ENCODE measurements at places on chromosomes 16 and 17.

- DNase-seq = no peak
These were observed 2.3 kb downstream of the DDX19A start for GRCh38 chr16:70348991-70349390.

GRCh38 chr16:81639931-81640680, 139.0 kb upstream of the PLCG2 start:
- no peak for DNase-seq

DNA sequence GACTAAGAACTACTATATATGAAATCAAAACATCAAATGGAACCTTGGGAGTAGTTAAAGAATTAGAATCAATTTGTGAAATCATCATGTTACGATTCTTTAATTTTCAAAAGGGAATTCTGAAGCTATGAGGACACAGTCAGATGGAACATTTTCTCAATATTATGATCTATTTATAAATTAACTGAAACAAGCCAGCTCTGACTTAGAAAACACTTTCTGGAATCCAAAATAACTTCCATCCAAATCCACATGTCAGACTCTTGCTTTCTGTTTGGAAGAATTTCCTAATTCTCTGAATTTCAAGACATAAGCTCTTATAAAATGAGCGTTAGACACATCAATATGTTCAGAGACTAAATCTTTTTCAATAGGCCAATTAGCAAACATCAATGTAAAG, 737.7 kb upstream of the SOX9 start:
- no peak for DNase-seq

DNA sequence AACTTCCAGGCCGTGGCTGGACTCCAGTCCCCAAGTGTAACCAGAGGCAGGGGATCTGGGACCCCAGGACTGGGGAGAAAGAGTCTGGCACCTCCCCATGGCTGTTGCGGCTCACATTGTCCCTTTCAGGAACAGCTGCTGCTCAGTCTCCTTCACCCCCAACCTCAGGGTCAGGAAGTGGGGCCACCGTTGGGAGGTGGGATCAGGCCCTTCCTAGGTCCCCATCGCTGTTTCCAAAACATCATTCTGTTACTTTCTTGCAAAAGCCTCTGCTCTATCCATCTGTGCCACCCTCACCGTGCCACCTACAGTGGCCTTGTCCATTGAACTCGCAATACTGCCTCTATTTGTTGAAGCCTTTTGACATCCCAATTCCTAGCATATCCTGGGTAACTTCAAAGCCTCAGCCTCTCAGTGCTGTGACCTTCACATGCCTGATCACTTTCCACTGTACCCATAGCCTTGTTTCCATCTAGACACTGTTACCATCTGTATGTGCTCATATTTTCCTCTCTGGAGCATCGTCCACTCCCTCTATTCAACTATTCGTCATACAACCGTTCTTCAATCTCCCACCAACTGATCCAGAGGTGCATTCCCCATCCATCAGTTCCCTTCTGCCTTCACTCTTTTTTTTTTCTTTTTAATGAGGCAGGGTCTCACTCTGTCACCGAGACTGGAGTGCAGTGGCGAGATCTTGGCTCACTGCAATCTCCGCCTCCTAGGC, 15.0 kb upstream of the SRCIN1 start:
- DNase-seq = no peak

DNA sequence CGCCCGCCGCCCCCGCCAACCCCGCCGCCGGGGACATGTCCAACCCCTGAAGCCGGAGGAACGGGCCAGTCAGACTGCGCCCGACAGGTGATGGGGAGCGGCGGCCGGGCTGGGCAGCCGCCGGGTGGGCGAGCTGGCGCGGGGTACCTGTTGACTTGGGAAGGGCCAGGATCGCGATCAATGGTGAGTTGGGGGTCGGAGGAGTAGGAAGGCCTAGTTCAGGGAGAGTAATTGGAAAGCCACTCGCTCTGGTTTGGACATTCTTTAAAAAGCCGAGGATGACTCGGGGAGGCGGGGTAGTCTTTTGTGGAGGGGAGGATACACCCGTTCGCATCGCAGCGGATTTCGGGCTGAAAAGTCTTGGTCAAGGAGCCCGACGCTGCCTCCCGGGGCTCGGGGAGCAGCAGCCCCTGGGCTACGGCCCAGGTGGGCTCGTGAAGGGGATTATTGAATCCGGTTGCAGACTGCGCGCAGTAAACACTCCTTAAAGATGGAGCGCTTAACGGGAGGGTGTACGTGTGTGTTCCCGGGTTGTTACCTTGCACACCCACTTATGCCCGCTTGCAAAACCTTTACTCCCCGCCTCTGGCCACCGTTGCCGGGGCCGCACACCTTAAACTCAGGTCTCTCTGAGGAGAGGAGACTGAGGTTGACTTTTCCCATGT, 123.8 kb downstream of the GOSR1 start:
- DNase-seq = no peak

GRCh38 chr16:3085868-3086595, 13.1 kb downstream of the ZSCAN10 start:
- no peak for DNase-seq

GRCh38 chr17:45311760-45312476, 4.9 kb downstream of the MAP3K14 start:
- DNase-seq = no peak

DNA sequence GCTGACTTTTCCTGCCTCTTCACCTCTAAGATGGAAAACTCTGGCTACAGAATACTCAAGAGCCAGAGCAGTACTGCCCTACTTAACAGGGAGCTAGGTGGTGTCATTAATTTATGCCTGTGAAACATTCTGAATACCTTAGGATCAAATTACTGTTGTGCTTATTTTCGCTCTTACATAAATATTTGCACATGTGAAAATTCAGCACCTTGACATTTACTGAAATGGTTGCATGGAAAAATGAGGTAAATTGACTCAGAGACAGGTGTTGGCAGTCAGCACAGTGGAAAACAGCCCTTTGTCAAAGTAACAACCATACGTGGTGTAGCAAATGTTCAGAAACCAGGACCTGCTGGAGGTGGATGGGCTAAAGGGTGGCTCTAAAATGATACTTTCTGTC, 193.6 kb downstream of the CDH8 start:
- DNase-seq = no peak

- no peak for DNase-seq
These were observed 5.0 kb upstream of the PRSS54 start for GRCh38 chr16:58299757-58300349.

- DNase-seq = no peak
These were observed 60.5 kb downstream of the NF1 start for GRCh38 chr17:31155208-31155810.

DNA sequence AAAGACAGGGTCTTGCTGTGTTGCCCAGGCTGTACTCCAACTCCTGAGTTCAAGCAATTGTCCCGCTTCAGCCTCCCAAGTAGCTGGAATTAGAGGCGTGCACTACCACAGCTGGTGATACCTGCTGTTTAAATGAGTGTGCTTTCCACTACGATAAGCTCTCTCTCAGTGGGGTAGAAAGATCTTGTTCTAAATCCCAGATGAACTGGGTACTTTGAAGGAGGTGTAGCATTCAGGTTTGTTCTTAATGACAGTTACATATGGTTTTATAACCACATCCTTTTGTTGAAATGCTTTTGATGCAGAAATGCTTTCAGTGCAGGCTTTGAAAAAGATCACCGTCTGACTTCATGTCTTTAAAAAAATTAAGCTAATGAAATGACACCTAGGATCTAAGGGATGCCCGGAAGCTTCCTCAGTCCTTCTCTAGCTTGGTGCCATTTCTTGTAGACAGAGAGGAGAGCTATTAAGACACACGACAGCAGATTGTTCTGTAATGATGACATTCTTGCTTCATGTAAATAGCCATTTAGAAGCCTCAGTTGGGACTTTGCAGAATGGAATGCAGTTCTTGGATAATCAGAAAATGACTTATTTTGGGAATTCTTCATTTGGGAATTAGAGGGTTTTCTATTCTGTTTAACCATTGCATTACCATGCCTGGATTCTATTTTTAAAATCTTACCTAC, 19.5 kb downstream of the PMM2 start:
- DNase-seq = no peak

DNA sequence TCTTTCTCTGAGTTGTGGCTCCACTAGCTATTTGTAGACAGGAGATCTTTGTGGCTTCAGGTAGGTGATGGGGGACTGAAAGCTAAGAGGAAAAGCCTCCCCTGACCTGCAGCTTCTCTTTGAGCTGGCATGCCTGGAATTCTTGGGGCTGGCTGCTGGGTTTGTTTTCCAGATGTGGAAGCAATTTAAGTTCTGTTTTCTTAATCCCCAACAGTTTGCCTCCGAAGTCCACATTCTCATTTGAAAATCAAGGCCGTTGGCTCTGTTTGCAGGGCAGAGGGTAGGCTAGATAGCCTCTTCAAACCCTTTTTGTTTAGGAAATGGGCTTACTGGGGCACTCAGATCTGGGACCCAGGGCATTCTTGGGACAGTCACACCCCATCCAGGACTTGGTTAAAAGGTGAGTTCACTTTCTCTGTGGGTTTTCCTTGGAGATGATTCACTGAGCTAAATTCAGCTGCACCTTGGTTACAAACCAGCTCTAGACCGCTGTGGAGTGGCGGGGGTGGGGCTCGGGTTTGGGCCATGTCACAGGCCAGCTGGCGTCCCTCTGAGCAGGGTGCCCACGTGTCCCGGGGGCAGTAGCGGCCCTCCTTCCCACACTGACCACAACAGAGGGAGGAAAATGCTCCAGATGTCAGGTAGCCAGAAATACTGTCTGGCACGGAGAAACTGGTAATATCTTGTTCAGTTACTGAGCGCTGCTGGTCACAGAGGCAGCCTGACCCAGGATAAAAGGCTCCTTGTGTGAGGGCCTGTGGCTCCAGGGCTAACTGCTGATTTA, 108.5 kb downstream of the RAB11FIP4 start:
- no peak for DNase-seq

GRCh38 chr17:64781810-64782555, 119.9 kb upstream of the SMURF2 start:
- DNase-seq = no peak

GRCh38 chr16:56470232-56470631, 18.9 kb downstream of the OGFOD1 start:
- DNase-seq = no peak

DNA sequence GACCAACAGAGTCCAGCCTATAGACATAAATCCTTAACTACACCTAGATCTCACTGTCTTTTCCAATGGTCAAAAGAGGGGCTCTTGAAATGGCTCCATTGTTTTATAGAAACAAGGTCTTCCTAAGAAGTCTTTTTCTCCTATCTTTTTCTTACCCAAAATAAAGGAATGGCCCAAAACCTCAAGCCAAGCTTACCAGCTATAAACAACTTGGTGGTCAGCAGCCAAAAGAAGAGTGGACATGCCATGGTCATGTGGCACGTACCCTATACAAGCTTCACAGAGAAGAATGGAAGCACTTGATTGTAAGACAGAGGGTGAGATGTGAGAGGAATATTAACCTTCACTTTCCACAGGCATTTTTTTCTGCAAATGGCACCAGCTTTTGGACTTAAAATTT, 82.1 kb upstream of the GNAO1 start:
- no peak for DNase-seq

DNA sequence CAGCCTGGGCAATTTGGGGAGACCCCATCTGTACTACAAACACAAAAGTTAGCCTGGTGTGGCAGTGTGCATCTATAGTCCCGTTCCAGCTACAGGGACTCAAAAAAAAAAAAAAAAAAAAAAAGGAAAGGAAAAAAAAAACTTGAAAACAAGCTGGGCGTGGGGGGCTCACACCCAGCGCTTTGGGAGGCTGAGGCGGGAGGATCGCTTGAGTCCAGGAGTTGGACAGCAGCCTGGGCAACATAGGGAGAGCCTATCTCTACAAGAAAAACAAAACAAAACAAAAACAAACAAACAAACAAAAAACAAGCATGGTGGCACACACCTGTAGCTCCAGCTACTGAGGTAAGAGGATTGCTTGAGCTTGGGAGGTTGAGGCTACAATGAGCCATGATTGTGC, 12.9 kb upstream of the CCL17 start:
- no peak for DNase-seq

- DNase-seq = no peak
These were observed 9.4 kb downstream of the WNT3 start for GRCh38 chr17:46809110-46809571.

GRCh38 chr16:5461141-5461540, 363.5 kb upstream of the EEF2KMT start:
- no peak for DNase-seq

- DNase-seq = no peak
These were observed 104.2 kb downstream of the USP31 start for GRCh38 chr16:23045025-23045424.

DNA sequence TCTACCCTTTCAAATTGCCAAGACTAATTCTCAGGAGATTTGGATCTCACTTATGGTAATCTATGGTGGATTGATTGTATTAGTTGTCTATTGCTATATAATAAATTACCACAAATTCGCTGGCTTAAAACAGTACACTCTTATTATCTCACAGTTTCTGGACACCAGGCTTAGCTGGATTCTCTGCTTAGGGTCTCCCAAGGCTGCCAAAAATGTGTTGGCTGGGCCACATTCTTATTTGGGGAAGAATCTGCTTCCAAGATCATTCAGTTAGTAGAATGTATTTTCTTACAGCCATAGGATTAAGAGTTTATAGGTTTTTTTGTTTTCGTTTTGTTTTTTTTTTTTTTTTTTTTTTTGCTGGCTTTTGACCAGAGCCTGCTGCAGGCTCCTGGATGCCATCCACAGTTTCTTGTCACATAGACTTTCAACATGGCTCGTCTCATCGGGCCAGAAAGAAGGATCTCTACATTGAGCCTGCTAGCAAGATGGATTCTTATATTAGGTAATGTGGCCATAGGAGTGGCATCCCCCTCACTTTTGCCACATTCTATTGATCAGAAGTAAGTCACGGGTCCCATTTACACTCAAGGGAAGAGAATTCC, 415.3 kb downstream of the KIF2B start:
- no peak for DNase-seq

DNA sequence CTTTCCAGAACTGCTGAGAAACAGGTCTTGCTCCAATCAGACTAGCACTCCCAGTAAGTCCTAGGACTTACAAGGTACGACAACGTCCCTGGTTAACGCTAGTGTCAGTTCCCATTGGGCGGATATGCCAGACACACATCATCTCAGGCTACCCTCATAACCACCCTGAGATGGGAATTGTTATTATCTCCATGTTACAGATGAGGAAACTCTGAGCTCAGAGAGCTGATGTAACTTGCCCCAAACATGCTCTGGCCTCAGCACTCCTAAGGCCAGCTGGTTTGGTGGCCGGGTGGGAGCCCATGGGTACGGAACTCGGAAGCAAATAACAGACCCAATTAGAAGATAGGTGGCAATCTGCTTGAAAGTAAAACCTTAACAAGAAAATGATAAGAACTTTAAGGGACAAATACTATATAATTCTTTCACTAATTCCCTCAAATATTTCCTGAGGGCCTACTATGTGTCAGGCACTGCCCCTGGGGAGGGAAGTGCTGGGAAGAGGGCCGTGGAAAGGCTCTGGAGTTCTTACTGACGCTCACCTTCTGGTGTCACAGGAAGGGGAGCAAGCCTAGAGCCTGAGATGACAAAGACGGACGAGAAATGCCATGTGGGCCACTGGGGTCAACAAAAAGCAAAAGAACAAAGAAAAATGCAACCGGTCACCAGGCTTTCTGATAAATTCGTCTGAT, 6.9 kb downstream of the CREBBP start:
- DNase-seq = no peak

- no peak for DNase-seq
These were observed 511.8 kb upstream of the WSB1 start for GRCh38 chr17:26782153-26782552.

- DNase-seq = no peak
These were observed 15.6 kb upstream of the AURKB start for GRCh38 chr17:8225813-8226535.

Measured in bone marrow (tissue), 2 donors.